Smooth muscle cell of trachea (primary cell): ENCODE measurements at places on chromosomes 3 and 15. TPM values are rescaled to one million over a fixed set of nuclear protein-coding genes. Genes with fewer than 3 reads are reported as not detected.

Gene CD200R1
- total RNA-seq, result under 0.01 TPM in 1 of 2 replicates, not detected in the other

Gene GPR149
- total RNA-seq, result not detected in 2 replicates

Gene MYO5C
- total RNA-seq, result under 0.01 and 0.58 TPM in 2 replicates

Gene ARRDC4
- total RNA-seq, result 9.2 and 16.9 TPM in 2 replicates

Gene GCSAM
- total RNA-seq, result not detected in 2 replicates

Gene PPM1M
- 27.3 and 47.1 TPM in 2 replicates for total RNA-seq

Gene SLC27A2
- total RNA-seq, result 0.15 TPM in 1 of 2 replicates, not detected in the other

Gene AMIGO3
- 0.29 and 1.8 TPM in 2 replicates for total RNA-seq

Gene NMB
- total RNA-seq, result 3.6 and 6.8 TPM in 2 replicates

Gene MLF1
- 11.9 and 12.7 TPM in 2 replicates for total RNA-seq

Gene SLTM
- total RNA-seq, result 47.1 and 75.8 TPM in 2 replicates

Gene GOLGA6L10
- total RNA-seq, result under 0.01 and 0.44 TPM in 2 replicates

Gene GOLGA6D
- 0.17 TPM in 1 of 2 replicates, not detected in the other for total RNA-seq

Gene COL6A5
- total RNA-seq, result not detected in 2 replicates

Gene TARS3
- total RNA-seq, result 24.3 and 24.6 TPM in 2 replicates

Gene OSBPL10
- total RNA-seq, result 4.0 and 9.5 TPM in 2 replicates

Gene MYO5A
- total RNA-seq, result 48.8 and 50.6 TPM in 2 replicates

Gene FANCD2OS
- total RNA-seq, result not detected in 2 replicates

Gene KNG1
- total RNA-seq, result not detected in 2 replicates

Gene FILIP1L
- 19.5 and 26.5 TPM in 2 replicates for total RNA-seq

Gene PCSK6
- total RNA-seq, result 0.15 and 0.50 TPM in 2 replicates

Gene EFCC1
- total RNA-seq, result not detected in 2 replicates

Gene ROPN1B
- not detected in 2 replicates for total RNA-seq

Gene UROC1
- not detected in 2 replicates for total RNA-seq

Gene LYSMD2
- 3.6 and 6.6 TPM in 2 replicates for total RNA-seq

Gene CLDN16
- total RNA-seq, result not detected in 2 replicates

Gene GOLGA8M
- total RNA-seq, result 0.73 and 1.2 TPM in 2 replicates

Gene CLK3
- total RNA-seq, result 46.5 and 60.9 TPM in 2 replicates

Gene CYP1A1
- 1.3 TPM in 1 of 2 replicates, not detected in the other for total RNA-seq
